ENCODE measurements at places on chromosomes 2 and 18.
A peak's percentile ranks its signal among the peaks of the same experiment; 100 is the strongest.

DNA sequence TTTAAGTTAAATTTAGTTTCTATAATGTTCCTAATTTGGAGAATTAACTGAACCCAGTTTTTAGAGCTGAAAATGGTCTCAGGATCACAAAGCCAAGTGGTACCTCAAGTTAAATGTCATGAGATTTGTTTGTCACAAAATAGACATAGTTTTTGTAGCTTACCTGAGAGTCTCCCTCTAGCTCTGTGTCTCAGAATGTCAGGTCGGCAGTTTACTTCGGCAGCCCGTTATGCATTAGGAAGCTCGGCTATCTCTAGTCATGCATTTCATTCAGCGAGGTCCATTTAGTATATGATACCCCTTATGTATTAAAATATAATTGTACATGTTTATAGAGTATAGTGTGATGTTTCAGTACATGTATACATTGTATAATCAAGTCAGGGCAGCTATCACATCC, 155.6 kb downstream of the EML6 start:
- no peak for DNase-seq

DNA sequence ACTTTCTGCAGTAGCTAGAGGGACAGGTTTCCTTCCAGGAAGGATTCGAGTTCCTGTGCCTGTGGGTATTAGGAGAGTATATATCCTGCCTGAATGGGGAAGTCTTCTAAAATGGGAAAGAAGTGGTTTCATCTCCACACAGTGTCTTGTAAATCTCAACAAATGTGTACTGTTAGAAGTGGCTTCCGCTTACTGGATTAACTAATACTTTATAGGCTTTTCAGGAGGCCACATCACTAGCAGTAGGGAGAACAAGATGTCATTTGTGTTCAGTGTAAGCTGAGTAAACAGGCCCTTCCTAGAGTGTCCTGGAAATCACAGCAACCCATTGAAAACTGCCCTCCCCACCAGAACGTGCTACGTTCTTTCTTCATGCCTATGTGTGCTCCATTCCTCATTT, 12.5 kb upstream of the POLR1B start:
- DNase-seq = no peak

GRCh38 chr2:105052773-105053172, 14.9 kb downstream of the MRPS9 start:
- no peak for DNase-seq

- no peak for DNase-seq
Observed at GRCh38 chr2:10920764-10921388, 9.1 kb downstream of the KCNF1 start.

GRCh38 chr2:11977766-11978524, 231.5 kb downstream of the LPIN1 start:
- no peak for DNase-seq

DNA sequence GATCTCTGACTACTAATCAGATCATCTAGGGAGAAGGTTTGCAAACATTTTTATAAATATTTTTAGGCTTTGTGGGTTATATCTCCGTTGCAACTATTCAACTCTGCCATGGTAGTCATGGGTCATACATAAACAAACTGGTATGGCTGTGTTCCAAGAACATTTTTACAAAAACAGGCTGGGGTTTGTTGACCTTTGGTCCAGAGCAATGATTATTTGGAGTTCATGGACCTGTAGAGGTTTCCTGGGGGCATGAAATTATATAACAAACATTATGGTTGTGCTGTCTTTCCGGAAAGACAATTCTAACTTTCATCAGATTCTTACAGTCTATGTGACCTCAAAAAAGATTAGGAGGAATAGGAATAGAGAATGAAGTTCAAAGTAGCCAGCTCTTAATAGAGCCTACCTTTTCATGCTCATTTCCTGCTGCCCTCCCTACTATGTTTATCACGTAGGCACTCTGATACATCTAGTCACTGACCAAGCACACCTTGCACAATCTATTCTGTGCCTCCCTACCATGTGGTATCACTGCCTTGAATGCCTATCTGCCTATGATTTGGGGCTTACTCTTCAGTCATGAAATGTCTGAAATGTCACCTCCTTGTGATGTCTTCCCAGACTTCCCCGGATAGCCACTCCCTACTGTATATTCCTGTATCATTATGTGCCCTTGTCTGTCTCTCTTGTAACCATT, 102.4 kb upstream of the SCN1A start:
- no peak for DNase-seq

DNA sequence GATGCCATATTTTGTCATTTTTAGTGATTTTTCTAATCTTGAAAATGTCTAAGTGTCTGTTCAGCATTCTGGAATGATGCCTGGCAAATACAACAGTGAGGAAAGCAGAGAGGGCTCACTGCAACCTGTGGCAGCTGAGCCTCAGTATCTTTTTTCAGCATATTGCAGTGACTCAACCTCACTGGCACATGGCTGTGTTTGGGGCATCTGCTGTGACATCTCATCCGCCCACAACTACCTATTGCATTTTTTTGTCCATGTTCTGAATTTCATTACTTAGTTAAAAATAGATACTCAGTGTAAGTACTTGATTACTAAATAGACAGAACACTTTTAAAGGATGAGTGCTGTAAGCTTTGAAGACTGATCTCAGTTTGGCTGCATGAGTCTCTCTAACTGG, 10.7 kb downstream of the BABAM2 start:
- peak; percentile 40 for DNase-seq

DNA sequence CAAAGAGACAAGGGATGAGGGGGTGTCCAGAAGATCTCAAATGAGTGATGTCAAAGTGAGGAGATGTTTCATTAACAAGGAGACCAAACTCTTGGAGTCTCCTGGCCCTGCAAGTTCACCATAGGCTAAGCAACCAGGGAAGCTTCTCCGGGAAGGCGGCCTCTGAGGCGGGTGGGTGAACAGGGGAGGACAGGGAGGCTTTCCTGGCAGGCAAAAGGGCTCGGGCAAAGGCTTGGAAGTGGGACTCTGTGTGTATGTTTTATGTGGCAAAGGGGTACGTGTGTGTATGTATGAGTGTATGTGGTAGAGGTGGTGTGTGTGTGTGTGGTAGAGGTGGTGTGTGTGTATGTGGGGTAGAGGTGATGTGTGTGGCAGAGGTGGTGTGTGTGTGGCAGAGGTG, 163.9 kb downstream of the DYSF start:
- DNase-seq = no peak

- no peak for DNase-seq
Observed at GRCh38 chr2:6919901-6920742, 2.9 kb downstream of the RNF144A start.

- DNase-seq = no peak
Observed at GRCh38 chr2:164967781-164968228, 12.5 kb upstream of the SLC38A11 start.

GRCh38 chr2:29189052-29189451, 73.8 kb downstream of the CLIP4 start:
- DNase-seq = no peak

DNA sequence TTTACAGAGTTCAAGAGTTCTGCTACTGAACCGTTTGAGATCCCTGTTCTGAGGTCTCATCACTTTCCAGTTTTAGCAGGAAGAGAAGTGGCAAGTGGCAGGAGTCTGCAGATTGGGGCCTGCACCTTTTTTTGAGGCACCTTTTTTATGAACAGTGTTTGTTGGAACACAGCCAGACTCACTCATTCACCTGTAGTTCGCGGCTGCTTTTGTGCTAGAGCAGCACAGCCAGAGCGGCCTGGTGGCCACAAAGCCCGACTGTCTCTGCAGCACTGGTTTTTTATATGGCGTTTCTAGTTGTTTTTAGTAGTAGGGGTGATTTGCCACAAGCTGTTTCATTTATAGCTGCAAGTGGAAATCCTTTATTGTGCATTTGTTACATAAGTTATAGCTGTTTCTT, 8.6 kb downstream of the ACP1 start:
- DNase-seq = no peak

DNA sequence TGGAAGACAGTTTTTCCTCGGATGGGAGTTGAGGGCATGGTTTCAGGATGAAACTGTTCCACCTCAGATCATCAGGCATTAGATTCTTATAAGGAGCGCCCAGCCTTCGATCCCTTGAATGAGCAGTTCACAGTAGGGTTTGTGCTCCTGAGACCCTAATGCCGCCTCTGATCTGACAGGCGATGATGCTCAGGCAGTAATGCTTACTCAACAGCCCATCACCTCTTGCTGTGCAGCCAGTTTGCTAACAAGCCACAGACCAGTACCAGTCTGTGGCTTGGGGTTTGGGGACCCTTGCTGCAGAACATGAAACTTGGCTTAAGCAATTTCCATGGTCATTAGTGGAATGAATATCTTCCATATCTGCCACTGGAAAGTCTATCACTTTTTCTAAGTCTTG, 56.4 kb downstream of the GORASP2 start:
- DNase-seq = no peak

DNA sequence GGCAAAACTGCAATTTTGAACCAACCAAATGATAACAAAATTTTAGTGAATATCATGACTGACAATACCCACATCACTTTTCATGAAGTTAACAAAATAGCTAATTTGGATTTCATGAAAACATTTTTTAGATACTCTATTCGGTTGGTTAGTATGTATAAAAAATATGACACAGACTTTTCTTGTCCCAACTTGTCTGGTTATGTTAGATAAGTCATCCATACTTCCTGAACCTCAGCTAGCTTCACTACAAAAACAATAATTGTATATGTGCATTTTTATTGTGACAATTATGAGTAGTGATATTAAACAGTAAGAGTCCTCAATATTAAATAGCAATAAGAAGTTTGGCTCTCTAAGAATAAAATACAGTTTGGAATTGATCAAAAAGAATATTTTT, 408.1 kb upstream of the DSEL start:
- no peak for DNase-seq

DNA sequence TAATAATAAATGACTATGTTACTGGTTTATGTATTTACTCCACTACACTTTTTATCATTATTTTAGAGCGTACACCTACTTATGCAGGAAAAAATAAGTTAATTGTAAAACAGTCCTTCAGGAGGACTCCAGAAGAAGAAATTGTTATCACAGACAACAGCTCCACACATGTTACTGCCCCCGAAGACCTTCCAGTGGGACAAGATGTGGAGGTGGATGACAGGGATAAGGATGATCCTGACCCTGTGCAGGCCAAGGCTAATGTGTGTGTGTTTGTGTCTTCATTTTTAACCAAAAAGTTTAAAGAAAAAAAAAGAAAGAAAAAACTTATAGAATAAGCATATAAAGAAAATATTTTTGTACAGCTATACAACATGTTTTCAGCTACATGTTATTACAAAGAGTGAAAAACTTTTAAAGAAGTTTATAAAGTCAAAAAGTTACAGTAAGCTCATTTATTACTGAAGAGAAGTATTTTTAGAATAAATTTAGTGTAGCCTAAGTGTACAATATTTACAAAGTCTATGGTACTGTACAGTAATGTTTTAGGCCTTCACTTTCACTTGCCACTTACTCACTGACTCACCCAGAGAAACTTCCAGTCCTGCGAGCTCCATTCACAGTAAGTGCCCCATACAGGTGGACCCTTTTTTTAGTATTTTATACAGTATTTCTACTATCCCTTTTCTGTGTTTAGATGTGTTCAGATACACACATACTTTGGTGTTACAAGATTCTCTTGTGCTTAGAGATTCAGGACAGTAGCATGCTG, 7.5 kb downstream of the TGFBRAP1 start:
- DNase-seq = no peak

GRCh38 chr2:147760984-147761383, 83.8 kb upstream of the ACVR2A start:
- DNase-seq = no peak

DNA sequence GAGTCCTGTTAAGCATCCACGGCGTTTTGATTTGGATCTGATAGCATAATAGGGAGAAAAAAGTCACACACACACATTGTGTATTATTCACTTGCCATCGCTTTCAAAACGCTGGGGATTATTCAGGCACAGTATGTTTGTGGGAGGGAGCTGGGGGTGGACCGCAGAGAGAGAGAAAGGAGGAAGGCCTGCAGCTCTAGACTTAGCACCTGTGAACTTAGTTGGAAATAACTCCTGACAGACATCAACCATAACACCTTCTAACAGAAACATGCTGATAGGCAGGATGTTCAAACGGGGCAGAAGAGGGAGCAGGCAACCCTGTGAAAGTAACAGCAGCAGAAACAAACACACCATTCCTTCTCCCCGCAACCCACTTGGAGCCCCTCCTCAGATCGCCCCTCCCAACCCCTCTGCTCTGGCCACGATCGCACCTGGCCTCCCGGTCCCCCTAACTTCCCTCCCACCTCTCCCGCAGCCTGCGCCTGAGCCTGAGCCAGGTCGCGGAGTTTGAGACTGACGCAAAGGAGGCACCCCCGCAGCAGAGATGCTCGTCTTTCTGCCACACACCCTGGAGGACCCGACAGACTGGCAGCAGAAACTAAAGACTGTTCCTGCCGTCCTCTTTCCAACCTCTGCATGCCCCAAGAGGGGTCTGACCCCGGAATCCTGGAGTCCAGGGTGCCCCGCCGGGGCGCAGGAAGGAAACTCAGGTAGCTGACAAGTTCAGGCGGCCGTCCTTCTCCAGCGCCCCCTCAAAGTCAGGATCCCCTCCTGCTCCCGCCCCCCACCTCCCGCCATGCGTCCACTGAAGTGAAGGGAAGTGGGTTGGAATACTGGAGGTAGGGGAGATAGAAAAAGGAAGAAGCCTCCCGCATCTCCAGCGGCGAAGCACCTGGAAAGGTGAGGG, 738 bp downstream of the CHST9 start:
- no peak for DNase-seq

DNA sequence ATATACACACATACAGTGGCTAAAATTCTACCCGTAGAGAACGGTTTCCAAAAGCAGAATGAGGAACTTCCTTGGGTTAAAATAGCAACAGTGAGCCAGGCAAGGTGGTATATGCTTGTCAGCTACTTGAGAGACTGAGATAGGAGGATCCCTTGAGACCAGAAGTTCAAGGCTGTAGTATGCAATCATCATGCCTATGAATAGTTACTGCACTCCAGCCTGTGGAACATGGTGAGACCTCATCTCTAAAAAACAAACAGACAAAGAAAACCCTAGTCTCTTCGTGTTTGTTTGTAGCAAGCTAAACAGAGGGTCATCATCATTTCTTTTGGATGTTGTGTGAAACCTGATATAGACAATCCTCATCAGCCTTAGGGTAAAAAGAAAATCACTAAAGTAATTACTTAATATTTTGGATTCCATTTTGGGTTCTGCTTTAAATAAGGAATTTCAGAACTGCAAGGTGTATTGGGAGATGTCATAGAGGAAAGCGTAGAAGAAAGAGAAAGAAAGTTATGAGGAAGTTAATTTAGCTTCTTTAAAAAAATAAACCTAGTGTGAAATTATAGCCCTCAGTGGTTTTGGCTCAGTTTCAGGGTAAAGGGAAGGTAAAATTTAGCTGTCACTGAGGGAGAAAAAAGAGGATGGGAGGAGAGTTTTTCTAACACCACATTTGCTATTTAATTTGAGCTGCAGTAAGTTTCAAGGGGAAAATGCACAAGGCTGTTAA, 46.5 kb downstream of the PLEK start:
- no peak for DNase-seq

GRCh38 chr2:172586245-172586891, 30.5 kb downstream of the PDK1 start:
- DNase-seq = no peak

GRCh38 chr2:142038826-142039225, 92.0 kb downstream of the LRP1B start:
- DNase-seq = no peak
